ENCODE measurements at places on chromosomes 5 and 9.

DNA sequence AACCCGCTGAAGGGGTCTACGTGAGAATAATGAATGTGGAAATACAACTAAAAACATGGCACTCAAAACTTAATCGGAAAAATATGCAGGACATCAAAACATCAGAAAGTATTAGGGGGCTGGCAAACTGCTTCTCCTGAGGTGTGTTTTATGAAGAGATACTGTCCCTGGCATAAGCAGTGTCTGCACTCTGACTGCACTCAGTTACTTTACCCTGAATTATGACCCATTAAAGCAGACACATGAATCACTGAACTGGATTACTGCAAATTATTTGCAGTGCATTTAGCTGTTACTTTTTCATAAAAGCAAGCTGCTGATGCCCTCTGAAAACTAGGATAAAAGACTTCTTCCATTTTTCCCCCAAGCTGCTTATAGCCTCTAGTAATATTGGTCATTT is 164.9 kb downstream of the AP3B1 start:
- no peak for DNase-seq

DNA sequence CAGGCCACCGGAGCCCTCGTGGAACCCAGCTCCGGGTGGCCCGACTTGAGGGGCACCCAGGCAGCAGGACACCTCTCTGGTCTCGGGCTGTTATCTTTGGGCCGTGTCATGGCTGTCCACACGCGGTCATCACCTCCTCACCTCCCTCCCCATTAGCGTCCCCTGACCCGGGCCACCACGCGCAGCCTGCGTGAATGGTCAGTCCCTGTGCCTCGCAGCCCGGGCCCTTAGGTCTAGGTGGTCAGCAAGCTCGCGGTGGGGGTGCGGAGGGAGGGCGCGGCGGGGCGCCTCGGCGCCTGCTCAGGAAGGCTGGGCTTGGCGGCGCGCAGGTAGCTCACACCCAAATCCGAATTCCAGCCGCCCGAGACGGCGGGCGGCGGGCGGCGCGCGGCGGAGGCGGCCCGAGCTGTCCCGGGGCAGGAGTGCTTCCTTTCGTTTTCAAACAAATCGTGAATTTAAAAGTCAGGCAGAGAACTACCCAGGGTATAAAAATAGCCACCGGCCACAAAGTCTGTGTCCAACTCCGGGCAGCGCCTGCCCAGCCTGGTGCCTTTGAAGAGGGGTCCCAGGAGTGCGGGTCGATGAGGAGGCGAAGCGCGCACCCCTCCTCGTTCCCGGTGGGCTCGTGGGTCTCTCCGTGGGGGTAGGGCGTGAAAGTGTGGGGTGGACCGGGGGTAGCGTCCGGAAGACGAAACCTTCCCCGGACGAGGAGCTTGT is 1.0 kb upstream of the RXRA start:
- DNase-seq: peak; percentile 73

GRCh38 chr5:73298772-73299630 is 126.0 kb downstream of the TMEM174 start:
- peak; percentile 73 for DNase-seq

GRCh38 chr9:96524045-96524444 is 74.1 kb downstream of the HABP4 start:
- no peak for DNase-seq

DNA sequence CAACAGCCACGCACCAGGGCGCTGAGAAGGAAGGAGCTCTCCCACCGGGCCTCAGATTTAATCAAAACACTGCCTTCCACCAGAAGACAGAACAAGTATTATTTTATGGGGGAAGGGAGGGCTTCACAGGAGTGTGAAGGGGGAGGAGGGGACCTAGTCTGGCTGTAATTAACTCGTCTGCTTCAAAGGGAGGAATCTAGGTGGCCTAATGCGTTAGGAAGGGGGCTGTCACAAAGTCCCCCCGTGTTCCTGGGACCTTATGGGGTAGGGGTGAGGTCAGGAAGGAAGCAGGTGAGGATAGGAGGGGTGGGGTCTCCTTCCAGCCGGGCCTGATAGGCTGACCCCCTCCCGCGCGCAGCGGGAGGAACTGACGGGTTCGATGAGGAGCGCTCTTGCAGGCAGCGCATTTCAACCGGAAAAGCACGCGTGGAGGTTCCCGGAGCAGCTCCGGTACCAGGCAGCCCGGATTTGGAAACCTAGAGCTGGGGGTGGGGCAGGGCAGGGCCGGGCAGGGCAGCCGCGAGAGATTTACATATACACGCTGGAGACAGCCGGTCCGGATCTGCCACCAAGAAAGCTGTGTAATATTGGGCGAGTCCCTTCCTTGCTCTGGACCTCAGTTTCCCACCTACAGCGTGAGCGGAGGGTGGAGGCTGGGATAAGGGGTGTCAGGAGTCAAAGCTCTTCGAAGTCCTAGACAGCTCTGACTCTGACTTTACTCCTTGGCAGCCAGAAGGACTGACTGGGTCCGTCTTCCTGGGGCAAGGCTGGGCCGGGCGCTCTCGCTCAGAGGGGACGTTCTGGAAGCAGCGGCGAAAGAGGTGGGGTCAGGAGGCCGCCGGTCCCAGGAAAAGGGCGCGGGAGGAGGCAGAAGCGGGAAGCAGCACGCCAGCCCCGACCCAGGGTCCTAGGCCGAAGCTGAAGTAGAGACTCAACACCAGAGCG is 1.8 kb downstream of the SHB start:
- peak; percentile 60 for DNase-seq

GRCh38 chr5:45507178-45507577 is 189.0 kb downstream of the HCN1 start:
- no peak for DNase-seq

- DNase-seq: no peak
Measured at GRCh38 chr5:137615171-137615775, 116.1 kb upstream of the SPOCK1 start.

DNA sequence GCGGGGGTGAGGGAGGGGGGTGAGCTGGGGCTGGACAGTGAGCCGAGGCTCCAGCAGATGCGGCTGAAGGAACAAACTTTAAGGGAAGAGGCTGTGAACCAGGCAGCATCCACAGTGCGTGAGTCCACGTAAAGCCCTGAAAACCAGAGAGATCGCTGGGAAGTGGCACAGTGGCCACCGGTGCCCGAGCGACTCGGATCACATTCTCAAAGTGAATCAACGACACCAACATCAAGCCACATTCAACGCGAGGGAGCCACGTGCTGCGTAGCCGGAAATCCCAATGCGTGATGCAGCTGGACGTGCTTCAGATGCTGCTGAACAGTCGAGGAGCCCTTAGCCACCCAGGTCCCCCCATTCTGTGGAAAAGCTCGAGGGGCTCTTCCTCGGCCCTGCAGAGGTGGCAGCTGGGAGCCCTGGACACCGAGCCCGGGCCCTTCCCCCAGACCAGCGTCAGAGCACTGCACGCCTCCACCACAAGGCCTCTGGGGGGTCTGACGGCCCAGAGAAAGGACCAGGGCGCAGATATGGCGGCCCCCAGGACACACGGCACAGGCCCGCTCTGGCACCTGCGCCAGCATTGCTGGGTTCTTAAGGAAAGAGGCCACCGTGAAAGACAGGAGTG is 53.7 kb upstream of the EXOC3 start:
- no peak for DNase-seq

GRCh38 chr9:107054146-107054545 is 191.2 kb downstream of the ZNF462 start:
- no peak for DNase-seq

GRCh38 chr9:131677444-131678180 is 62.3 kb downstream of the RAPGEF1 start:
- DNase-seq: peak; percentile 71

- DNase-seq: no peak
Measured at GRCh38 chr9:101970609-101971008, 232.2 kb upstream of the GRIN3A start.

DNA sequence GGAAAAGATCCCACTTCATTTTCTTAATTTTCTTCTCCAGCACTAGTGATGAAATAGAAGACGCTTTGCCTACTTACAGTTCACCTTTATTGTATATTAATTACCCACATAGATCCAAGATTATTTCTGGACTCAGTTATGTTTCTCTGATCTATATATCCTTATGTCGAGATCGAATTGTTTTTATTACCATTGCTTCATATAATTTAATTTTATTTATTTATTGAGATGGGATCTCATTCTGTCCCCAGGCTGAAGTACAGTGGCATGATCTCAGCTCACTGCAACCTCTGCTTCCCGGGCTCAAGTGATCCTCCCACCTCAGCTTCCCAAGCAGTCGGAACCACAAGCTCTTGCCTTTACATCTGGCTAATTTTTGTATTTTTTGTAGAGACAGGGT is 121.3 kb downstream of the UGCG start:
- DNase-seq: no peak
